GM23338 (cell line): ENCODE measurements at places on chromosomes 5 and 9. TPM values are rescaled to one million over a fixed set of nuclear protein-coding genes. Genes with fewer than 3 reads are reported as not detected.

The IRX2 gene
- total RNA-seq, result 15.8 and 25.3 TPM in 2 replicates

The RAD23B gene
- total RNA-seq, result 117 and 137 TPM in 2 replicates

The SH3PXD2B gene
- total RNA-seq, result 50.1 and 52.5 TPM in 2 replicates

The S100Z gene
- total RNA-seq, result not detected in 2 replicates

- H3K27me3 ChIP-seq, result no peaks in the 10 kb centered on the region
- H3K4me3 ChIP-seq, result no peak overlapping the region
- no peak overlapping the region for H3K27ac ChIP-seq
- no peaks in the 10 kb centered on the region for H3K4me1 ChIP-seq
Observed at GRCh38 chr5:110414360-110414759, 312.1 kb downstream of the TMEM232 start.

DNA sequence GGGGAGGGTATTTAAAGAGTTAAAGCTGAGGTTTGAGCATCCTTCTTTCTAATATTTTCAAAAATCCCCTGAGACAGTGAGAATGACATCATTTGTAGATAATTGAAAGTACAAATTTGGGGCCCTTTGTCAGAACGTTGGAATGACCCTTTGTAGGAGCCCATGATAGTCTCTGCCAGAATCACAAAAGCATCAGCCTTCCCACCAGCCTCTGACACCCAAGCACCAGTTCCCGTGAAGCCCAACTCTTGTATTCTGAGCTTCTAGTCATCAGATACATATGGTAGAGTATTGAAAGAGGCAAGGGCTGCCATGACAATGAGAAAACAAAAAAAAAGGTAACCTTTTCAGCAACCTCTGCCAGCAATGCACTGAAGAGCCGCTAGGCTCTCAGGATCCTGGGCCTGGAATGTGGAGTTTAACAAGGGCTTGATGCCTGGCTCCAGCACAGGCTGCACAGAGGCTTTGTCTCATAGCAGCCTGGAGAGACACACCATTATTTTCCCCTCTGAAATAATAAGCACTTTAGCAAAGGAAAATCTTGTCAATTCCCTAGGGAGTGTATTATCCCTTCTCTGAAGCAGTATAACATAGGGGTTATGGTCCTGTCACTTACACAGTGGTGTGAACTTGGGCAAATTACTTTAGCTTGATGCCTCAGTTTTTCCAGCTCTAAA lies 114.4 kb downstream of the ZNF608 start:
- no peak overlapping the region for H3K27ac ChIP-seq
- peak; percentile 63 for DNase-seq
- H3K4me3 ChIP-seq, result no peak overlapping the region
- H3K36me3 ChIP-seq, result no peaks in the 10 kb centered on the region
- no peaks in the 10 kb centered on the region for H3K27me3 ChIP-seq
